ENCODE measurements at places on chromosomes 5 and 9.

- DNase-seq: no peak
These were observed 1.1 kb upstream of the TRIM41 start for GRCh38 chr5:181221792-181222629.

GRCh38 chr9:111622626-111623025 lies 8.5 kb upstream of the DNAJC25 start:
- no peak for DNase-seq

DNA sequence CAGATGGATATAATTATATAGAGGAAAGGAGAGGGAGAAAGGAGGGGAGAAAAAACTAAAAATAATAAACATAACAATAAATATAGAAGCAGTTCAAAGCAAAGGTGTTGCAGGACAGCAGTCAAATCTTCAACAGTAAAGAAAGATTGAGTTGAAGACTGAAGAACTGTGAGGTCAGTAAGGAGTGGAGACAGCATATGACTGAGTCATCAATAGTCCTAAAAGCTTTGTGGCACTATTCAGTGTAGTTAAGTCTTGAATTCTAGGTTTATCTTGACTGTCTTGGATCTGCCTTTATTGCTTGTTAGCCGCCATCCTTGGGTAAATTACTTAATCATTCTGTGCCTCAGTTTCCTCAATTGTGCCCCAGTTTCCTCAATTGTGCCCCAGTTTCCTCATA lies 137.0 kb downstream of the MRPS30 start:
- no peak for DNase-seq

- no peak for DNase-seq
These were observed 8.8 kb downstream of the TENT2 start for GRCh38 chr5:79621056-79621455.

DNA sequence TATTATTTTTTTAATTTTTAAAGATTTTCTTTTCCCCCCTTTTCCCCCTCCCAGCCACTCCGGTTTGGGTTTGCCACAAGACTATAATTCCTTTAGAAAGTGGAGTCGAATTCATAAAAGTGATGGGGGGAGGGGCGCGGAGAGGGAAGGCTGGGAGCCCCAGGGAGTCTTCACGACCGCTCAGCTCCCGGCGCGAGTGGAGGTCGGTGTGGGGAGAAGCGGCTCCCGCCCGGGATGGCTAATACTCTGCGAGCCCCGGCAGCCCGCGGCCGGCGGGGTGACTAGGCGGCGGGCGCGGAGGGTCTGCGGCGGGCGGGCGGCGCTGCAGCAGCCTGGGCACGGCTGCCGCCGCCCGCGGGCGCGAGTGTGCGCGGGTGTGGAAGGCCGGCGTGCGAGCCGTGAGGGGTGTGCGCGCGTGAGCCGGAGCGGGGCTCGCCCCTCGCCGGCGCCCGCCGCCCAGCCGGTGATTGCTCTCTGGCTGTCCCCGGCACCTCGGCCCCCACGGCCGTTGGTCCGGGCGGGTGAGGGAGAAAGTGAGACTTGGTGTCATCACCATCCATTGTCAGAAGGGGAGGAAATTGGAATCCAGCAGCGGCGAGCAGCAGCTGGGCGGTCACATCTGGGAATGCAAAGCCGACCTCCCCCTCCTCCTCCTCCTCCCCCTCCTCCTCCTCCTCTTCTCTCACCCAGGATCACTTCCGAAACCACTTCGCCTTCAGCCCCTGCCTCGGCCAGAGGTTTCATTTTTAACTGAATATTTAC lies at the start of gene PARP8:
TSS of gene PARP8 (plus strand) at position 377 of the 762 bp plus-strand sequence. CDS start 459 bp downstream, outside the sequence.
- DNase-seq: peak; percentile 26

- no peak for DNase-seq
These were observed 77.7 kb downstream of the EFNA5 start for GRCh38 chr5:107593009-107593408.

GRCh38 chr5:104541141-104541785 lies 978.7 kb upstream of the NUDT12 start:
- no peak for DNase-seq

- no peak for DNase-seq
These were observed 4.8 kb upstream of the TEX10 start for GRCh38 chr9:100357501-100357900.

- no peak for DNase-seq
These were observed 112.4 kb downstream of the CETN3 start for GRCh38 chr5:90297045-90297764.

DNA sequence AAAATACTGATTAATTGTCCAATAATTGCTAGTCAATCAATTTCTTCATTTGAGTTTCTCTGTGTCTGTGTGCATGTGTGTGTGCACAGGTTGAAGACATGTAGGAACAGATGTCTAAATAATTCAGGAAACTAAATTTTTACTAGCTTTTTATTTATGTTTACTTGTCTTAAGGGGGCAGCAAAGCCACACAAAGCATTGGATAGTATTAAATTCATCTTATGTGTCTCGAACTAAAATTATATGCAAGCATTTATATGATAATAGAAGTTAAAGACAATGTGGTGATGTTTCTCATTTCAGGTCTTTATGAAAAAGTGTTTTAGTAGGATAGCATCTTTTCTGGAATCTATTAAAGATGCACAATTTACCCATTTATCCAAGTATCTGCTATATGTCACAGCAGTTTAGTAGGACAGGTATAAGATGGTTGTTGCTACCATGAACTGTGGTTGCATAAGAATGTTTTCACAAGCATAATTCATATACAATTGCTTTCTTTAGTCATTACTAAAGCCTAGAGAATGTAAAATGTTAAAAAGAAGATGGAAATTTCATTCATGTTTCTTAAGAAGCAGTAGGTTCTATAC lies 784.6 kb upstream of the NUDT12 start:
- peak; percentile 54 for DNase-seq

- peak; percentile 26 for DNase-seq
These were observed 32.7 kb downstream of the TMEFF1 start for GRCh38 chr9:100505564-100506159.

DNA sequence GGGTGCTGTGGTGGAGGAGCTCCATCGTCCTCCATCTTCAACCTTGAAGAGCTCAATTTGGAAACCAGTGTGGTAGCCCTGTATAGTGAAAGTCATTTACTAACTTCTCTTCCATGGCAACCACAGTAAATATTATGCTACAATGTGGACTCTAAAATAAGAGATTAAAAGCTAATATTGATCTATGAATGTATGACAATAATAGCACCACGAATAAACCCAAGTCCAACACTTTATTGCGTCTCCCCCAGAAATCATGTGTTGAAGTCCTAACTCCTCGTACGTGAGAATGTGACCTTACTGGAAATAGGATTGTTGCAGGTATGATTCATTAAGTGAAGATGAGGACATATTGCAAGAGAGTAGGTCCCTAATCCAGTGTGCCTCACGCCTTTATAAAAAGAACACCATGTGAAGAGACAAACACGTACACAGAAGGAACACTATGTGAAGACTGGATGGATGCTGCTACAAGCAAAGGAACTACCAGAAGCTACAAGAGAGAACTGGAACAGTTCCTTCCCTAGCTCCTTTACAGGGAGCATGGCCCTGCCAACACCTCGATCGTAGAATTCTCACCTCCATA lies 276.2 kb downstream of the PDE4D start:
- no peak for DNase-seq

DNA sequence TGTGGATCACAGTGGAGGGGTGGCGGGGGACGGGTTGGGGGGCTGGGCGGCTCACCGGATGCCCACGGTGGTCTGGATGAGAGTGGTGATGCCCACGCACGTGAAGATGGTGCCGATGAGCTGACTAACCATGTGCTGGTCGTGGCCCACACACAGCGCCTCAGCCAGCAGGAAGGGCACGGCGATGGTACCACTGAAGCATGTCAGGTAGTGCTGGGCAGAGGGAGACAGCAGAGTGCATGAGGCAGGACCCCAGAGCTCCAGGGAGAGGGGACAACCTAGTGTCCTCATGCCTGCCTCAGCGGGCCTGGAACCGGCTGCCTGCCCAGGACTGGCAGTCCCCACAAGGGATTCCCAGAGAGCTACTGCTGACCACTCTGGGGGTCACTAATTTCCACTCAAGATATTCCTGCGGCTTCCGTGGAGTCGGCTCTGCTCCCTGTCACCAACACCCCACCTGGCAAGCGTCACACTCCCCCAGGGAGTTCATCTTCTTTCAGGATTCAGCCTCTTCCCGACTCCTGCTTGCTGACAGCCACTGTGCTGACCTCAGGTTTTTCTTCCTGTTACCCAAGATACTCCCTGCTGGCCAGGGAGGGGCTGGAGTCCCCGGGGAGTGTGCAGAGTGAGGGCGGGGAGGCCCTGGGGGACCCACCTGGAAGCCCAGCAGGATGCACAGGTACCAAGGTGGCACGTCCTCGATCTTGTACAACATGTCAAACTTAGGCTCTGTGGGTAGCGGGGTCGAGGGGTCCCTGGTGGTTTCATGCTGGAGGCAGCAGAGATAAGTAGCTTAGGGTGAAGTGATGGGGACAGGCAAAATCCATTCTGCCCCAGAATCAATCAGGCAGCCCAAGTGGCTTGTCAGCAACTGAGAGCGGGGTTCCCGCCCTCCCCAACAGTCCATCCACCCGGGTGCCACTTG lies 998 bp downstream of the SLC23A1 start:
- no peak for DNase-seq

GRCh38 chr5:168801567-168801966 lies 222.4 kb upstream of the PANK3 start:
- no peak for DNase-seq

DNA sequence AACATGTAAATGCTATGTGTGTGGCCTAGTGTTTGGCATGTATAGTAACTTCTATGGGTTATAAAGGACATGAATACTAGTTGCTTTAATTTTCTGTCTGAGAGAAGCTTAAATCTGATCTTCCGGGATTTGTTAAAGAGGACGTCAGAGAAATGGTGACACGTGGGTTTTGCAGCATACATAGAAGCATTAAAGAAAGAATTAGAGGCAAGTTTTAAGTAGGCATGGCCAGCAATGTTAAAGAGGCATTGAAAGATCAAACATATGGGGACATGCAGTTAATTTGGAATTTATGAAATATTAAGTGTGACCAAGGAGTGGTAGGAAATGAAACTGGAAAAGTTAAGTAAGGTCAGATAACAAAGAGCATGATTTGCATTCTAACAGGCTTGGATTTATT lies 311.4 kb upstream of the RIOK2 start:
- no peak for DNase-seq

DNA sequence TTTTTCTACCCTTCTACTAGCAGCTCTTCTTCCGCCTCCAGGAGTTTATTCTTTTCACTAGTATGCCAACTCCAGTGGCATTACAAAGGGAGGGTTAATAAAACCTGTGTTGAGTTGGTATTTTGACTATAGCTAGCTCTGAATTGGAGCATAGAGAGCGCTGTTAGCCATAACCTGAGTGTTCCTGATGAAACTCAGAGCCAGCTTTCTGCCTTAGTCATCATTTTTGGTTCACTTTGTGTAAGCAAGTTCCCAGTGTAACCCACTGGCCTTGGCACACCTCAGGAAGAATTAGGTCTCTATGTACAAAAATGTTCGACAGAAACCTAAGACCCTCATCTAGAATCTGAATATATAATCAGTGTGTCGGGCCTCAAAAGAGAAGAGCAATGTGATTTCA lies 238.9 kb downstream of the NR3C1 start:
- DNase-seq: no peak

DNA sequence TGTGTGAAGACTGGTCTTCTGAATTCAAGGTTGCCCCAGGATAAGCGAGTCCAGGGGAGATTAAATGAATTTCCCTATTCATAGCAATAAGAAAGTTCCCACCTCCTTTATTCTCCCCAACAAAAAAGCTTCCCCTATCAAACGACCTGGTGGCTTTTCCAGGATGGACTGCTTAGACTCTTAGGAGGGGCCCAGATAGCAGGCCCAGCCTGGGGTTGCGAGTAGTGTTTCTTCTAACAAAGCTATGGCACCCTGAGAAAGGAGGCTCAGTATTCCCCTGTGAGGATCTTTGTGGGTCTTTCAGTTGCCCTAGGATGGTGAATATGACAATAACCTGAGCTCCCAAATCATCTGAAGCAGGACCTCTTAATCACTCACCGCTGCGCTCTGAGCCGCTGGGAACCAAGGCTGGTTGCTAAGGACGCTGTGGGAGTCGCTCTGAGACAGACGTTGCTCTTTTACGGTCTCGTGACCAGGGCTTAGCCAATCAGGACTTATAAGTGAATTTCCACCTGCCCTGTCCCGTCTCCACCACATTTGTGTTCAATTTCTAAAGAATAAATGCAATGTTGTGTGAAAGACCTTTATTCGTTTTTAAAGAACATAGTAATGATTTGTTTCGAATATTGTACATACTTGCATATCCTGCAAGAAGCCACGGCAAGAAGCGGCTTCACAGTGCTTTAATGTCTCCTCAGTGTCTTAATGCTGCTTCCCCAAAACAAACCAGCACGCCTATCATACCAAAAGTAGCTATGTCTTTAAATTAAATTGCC lies at the start of gene TMEM232:
TSS of gene TMEM232 (minus strand) at position 423 of the 776 bp plus-strand sequence. CDS start 59,319 bp downstream, outside the sequence.
- peak; percentile 78 for DNase-seq

GRCh38 chr9:93491593-93492232 lies 38.3 kb upstream of the FAM120AOS start:
- DNase-seq: no peak

DNA sequence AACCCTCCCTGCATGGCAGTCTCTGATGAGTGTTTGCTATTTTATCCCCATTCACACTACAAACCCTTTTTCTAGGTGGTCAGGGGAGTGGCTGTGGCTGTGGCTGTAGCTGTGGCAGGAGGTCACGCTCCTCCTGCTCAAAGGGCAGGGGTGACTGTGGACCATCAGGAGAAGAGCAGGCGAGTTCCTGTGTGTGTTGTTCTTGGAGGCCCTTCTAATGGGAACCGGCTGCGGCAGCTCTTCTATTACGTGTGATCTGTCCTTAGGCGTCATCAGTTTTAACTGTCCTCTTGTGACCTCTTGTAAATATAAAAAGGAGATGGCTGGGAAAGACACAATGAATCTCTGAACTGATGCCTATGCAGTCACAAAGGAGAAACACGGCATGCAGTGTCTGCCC lies 65.1 kb downstream of the ANKH start:
- no peak for DNase-seq

DNA sequence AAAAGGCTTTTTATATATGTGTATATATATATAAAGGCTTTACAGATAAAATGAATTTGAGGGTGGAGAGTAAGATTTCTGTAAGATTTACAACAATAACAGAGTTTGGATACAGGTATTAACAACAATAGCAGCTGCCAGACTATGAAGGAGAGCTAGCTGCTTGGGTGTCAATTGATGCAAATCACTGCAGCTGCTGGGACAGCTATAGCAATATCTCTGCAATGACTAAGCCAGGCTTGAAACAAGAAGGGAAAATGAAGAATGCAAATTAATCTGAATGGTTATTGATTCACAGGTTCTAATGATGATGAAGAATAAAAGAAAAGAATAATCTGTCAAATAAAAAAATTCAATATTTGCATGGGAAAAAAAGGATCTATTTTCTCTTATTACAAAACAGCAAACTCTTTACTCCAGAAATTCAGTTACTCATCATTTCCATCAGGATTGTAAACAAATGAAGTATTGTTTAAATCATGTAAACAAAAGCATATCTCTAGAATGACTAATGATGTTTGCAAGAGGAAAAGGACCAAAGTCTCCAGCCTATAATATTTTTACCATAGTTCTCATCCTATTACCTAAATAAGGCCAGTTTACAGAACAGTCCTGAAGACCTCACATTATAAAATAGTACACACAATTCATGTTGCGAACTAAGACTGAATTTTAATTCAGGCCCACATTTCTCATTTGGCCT lies 219.0 kb downstream of the HTR1A start:
- no peak for DNase-seq

- peak; percentile 51 for DNase-seq
These were observed 121.0 kb upstream of the RGS7BP start for GRCh38 chr5:64384765-64385164.

Data from COR-L47 (cell line).